ENCODE measurements at places on chromosomes 3 and 15.

GRCh38 chr3:126939338-126939718 lies 43.6 kb upstream of the PLXNA1 start:
- no peak for DNase-seq

DNA sequence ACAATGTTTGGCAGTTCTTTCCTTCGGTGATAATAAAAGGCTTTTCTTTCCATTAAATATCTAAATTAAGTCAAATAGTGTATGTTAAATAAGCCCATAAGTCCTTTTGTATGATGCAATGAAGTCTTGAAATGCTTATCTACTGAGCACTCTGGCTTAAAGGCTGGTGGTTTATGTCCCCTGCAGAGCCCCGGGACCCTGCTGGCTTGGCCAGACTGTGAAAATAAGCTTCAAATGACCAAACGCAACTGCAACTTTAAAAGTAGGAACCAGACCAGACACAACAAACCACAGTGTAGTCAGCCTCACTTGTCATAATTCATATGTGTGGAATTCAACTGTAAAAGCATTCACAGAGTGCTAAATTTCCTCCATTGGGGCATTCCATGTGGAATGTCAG lies 72.5 kb downstream of the FOXP1 start:
- no peak for DNase-seq

GRCh38 chr3:72797773-72798543 lies 50.3 kb downstream of the SHQ1 start:
- DNase-seq, result no peak

DNA sequence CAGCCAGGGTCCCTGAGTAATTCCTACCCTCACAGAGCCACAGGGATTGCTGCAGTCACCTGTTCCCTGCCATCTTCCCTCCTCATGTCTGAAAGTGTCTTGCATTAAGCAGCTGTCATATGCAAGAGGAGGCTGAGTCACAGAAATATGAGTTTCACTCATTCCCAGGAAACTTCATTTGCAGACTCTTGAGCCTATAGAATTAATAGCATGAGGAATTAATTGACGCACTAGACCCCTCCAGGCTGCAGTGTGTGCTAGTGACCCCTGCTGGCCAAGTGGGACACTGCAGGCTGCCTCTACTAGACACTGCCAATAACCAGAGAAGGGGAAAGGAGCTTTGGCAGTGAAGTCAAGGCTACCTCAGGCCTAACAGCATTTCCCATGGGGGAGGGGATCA lies 50.6 kb upstream of the SLC6A1 start:
- DNase-seq, result peak; percentile 12

DNA sequence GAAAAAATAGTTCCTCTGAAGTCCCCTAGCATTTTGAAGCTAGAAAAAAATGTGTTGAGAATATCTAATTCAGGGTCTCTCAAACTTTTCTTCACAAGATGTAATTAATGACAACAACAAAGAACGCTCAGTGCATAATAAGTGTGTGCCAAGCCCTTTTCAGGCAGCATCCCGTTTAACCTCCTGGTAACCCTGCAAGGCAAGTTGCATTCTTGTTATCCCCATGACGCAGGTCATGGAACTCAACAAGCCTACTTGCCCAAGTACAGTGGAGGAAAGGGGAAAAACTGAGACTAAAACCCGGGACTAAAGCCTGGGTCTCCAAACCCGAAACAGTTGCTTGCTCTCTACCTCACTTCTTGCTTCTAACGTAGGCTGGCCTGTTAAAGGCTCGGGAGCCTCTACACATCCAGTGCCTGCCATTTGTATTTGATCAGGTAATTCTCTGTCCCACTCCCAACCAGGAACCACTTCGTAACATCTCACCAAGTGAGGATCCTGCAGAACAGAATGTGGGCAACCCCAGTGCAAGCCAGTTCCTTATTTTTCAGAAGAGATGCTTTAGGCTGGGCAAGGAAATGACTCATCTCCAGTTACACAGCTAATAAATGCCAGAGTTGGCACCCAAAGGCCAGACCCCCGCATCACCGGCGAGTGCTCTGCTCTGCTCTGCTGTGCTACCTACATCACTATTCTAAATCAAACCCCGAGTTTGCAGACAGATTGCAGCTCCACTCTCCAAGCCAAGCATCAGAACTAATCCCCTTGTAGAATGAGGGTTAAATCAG lies 28.3 kb downstream of the LMCD1 start:
- no peak for DNase-seq

GRCh38 chr3:133408366-133408765 lies 8.5 kb downstream of the BFSP2 start:
- DNase-seq, result no peak

DNA sequence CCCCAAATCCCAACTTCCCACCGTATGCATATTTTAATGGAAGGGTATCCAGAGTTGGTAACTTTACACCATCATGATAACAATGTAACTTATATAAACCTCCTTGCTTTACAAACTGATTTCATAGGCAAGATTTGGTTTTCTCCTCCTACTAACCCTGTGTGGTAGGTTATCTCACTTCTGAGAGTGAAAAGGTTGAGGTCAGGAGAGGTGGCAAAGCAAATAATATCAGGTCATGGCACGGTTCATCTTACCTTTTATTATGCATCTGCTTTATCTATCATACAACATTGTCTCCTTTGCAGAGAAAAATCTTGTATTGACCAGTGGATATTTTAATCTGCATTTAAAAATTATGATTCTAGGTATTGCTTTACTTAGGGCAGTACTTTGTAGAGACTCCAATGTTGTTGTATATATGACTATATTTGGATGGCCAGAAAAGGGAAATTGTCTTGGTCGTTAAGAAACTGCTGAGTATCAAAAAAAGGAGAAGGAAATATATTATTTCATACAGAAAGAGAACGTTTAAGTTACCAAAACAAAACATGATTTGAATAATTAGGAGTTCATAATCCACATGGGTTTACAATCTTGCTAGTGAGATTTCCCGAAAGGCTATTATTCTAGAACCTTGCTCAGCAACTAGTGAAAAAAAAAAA lies 30.4 kb downstream of the NFKBIZ start:
- DNase-seq, result no peak

All from CD4-positive, alpha-beta T cell treated with Interleukin-17A for 1 hour (primary cell).